ENCODE measurements at places on chromosomes 16 and 17.

DNA sequence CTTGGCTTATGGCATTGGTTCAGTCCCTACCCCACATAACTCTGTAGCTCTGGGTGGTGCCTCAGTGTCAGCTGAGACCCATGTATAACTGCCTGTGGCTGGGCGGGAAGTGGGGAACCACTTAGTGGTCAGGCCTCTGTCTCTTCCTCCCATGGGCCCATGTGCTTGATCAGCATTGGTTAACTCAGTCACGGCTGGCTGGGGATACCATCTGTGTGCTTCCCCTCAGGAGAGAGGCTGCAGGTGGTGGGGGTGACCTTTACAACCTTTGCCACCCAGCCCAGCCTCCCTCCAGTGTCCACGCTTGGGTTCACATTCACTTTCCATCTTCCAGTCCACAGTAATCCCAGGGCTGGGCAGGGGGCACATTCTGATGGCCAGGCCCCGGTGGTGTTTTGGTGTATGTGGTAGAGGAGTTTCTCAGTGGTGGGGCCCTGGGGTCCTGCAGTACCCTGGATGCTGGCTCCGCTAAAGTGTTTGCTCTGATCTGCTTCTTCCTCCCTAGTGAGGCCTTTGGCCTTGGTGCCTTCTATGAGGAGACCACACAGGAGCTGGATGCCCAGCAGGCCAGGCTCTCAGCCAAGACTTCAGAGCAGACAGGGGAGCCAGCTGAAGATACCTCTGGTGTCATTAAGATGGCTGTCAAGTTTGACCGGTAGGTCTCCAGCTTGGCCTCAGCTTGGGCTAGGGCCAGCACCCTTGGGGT, 10.2 kb upstream of the NFATC3 start:
- DNase-seq = no peak

GRCh38 chr16:50308237-50308965, 42.0 kb downstream of the ADCY7 start:
- DNase-seq = no peak

GRCh38 chr17:38353086-38353604, 1.5 kb downstream of the SOCS7 start:
- no peak for DNase-seq

DNA sequence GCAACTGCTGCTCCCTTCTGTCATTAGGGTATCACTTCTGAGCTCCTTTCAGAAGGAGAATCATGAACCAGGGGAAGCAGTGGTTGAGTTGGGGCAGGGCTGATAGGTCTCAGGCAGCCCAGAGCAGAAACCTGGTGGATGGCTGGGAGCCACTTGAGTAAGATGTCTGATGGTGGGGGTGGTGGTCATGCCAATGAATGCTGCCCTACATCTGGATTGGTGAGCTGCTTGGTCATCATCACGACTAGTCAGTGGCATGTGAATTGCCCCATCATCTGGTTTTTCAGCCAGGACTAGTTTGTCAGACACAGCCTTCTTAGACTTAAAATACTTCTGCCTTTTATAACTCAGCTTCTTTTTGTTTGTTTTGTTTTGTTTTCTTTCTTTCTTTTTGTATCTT, 2.6 kb downstream of the GID4 start:
- peak; percentile 9 for DNase-seq

DNA sequence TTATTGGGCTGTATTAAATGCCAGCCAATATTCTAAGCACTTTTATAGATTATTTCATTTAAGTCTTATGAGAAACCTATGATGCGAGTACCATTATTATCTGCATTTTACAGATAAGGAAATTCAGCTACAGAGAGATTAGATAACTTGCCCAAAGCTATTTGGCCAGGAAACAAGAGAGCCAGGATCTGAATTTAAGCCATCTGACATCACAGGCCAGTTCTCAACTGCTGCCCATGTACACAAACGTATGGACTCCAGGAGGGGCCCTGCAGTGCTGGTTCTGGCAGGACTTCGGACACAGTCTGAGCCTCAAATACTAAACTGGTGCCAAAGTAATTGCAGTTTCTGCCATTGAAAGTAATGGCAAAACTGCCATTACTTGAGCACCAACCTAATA, 40.2 kb downstream of the CPPED1 start:
- DNase-seq = no peak

DNA sequence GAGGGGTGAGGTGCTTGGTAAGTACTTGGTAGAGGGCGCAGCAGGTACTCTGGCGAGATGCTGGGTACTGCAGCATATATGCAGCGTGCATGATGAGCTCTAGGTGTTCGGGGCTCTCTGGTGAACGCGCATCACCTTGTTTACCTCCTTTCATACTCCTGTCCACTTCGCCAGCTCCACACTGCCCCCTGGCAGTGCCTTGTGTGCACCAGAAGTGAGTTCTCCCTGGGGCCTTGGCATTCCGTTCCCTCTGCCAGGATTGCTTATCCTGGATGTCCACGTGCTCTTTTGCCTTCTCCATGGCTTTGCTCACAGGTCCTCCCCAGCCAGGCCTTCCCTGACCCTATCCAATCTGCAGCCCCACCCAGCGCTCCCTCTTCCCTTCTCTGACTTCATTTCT, 154.2 kb downstream of the MRM1 start:
- DNase-seq = peak; percentile 60

DNA sequence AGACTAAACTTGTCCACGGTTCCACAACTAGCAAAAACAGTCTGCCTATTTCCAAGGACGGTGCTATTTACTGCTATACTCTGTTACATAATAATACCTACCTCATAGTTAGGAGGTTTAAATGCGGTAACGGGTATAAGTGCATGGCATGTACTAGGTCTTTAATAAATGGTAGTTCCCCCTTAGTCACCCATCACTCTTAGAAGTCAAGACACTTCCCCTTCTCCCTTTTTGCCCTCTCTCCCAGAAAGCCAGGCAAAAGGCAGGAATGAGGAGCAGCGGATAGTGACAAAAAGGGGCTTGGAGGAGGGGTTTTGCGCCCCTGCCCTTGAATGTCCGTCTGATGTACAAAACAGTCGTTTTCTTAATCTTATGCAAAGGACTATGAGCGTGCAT, 1.1 kb upstream of the LSM12 start:
- no peak for DNase-seq

Measured in K562 (cell line).